ENCODE measurements at places on chromosomes 6 and 20.

DNA sequence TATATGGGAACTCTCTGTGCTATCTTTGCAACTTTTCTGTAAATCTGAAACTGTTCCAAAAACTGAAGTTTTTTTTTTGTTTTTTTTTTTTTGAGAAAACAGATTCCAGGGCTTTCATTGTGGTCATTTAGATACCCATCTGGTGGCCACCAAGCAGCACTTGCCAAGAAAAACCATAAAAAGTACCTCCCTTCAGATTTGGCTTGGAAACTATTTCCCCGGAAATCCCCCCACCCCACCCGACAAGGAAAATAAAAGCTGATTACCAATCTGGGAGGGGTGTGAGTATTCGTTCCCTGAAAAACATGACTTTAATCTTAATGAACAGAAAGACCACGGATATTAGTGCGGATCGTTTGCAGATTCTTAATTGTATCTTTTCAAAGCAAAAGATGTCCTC lies 1.9 kb downstream of the NFATC2 start:
- DNase-seq: no peak

DNA sequence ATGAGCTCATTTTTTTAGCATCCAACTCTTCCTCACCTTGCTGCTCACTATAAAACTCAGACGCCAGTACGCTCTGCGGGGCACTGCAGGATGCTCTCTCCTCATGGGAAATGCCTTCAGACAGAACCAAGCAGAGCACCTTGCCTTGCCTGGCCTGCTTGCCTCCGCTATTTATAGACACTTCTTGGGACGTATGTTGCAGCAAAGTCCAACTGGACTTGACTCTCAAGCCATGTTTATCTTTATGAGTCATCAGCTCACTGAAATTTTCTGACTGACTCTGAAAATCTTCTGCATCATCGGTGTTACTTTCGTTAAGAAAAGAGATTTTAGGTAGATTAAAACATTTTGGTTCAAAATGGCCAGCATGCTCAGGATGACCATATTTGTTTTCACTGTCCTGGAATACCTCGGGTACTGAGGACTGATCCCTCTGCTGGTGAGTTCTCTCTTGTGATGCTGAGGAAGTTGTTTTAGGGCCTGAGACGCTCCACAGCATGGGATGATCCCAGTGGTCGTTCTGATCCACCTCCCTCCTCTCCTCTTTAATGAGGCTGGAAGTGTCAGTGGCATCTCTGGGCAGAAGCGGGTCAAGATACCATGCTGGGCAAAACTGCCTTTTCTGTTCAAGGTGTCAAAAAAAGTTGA lies 204.5 kb downstream of the KIF16B start:
- DNase-seq: no peak

- no peak for DNase-seq
These were observed 12.7 kb upstream of the SIRT5 start for GRCh38 chr6:13561624-13562267.

DNA sequence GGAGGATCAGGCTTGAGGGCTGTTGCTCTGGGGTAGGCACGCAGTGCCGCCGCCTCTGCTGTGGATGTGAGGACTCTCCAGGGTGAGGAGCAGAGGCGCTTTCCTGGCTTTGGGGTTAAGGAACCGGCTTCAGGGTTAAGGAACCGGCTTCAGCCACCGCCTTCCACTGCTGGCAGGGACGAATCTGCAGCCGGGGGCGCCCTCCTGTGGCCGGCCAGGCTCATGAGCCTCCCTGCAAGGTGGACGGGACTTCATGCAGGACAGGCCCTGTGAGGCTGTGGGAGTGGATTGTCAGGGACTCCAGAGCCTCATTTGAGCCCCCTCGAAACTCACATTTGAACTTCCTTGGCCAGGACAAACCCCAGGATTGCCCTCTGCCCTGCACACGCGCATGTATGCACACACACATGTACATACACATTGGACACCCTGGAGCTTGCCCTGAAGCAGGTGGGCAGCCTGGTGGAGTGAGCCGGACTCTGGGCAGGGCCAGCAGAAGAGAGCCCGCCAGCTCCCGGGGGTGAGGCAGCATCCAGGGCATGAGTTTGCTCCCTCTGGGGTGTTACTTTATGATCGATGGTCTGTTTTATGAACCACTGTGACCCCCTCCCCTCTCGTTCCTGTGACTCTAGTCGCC lies 146.9 kb downstream of the PHACTR3 start:
- no peak for DNase-seq

DNA sequence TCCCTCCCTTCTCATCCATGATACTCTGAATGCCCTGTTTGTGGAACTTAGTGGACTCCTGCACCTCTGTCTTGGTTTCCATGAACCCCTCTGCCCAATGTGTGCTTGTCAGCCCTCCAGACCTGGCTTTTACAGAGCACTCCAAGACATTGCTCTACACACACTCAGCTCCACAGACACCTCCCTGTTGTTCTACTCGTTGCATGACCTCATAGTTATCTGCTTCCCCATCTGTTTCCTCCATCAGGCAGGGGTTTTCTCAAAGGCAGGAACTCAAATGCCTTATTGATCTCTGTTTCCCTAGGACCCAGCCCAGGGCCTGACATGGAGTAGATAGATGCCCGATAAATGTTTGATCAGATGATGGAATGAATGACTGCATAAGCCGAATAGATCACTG lies 13.3 kb downstream of the PLCG1 start:
- no peak for DNase-seq
